ENCODE measurements at places on chromosomes 16 and 17.

DNA sequence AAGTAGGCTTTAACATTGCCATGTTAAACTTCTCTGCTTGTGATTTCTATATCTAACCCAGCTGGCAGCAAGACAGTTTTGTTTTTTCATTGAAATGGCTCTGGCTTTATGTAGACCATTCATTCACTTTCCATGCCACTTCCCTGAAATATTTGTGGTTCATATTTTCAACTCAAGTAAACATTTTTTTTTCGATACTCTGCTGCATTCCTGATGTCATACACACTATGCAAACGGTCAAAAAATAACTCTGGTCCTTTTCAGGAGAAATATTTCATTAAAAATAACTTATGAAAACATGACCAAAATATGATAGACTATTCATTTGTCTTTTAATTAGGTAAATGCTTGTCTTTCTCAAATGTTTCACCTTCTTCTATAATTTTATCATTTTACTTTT lies 116.3 kb downstream of the USP22 start:
- DNase-seq, result no peak

- peak; percentile 45 for DNase-seq
These were observed 91.0 kb downstream of the GSG1L start for GRCh38 chr16:27972500-27972899.

DNA sequence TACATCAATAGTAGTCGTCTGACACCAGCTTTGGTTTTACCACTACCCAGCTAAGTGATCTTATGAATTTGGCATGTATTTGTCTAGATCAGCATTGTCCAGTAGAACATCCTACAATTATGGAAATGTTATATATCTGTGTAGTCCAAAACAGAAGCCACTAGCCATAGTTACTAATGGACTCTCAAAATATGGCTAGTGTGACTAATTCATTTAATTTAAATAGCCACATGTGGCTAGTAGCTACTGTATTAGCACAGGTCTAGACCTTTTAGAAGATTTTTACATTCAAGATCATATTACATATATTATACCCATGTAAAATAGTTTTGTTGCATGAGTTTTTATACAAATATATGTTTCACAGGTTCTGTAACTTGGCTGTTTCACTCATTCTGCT lies 27.0 kb upstream of the NFAT5 start:
- no peak for DNase-seq

- DNase-seq, result no peak
These were observed 30.2 kb downstream of the OGFOD1 start for GRCh38 chr16:56481468-56482122.

DNA sequence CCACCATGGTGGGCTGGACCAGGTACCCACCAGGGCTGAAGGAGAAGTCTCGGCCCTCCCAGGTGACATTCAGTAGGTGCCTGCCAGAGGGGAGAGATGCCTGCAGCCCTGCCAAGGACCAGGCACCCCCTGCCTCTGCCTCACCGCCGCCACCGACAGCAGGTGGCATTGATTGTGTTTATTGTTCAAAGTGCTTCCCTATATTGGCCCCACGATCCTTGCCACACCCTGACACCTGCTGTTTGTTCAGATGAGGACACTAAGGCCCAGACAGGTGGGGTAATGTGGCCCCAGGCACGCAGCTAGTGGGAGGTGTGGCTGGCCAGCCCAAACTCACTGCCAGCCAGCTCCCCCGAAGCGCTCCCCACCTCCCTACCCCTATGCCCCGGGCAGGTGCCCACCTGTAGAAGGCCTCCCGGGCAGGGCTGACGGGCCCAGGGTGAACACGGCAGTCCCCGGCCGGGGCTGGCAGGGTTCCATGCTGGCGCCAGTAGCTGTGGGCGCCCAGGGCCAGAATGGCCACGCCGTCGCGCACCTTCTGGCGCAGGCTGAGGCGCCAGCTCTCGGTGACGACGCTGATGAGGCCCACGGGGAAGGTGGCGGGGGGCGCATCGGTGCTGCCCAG lies 8.0 kb downstream of the GRIN2C start:
- no peak for DNase-seq

GRCh38 chr17:82062984-82063368 lies 2.6 kb downstream of the DUS1L start:
- no peak for DNase-seq

GRCh38 chr16:71476457-71477124 lies 12.5 kb downstream of the ZNF19 start:
- DNase-seq, result no peak

- DNase-seq, result no peak
These were observed 608 bp upstream of the COX10 start for GRCh38 chr17:14068542-14069250.

- peak; percentile 8 for DNase-seq
These were observed 260.8 kb upstream of the PSMD7 start for GRCh38 chr16:74035816-74036215.

GRCh38 chr16:25189305-25189704 lies 27.4 kb upstream of the AQP8 start:
- no peak for DNase-seq

Measured in GM19239 (cell line).